ENCODE measurements at places on chromosomes 1 and 21.

GRCh38 chr21:32569261-32570230 is 15.8 kb downstream of the TCP10L start:
- peak; percentile 79 for DNase-seq

DNA sequence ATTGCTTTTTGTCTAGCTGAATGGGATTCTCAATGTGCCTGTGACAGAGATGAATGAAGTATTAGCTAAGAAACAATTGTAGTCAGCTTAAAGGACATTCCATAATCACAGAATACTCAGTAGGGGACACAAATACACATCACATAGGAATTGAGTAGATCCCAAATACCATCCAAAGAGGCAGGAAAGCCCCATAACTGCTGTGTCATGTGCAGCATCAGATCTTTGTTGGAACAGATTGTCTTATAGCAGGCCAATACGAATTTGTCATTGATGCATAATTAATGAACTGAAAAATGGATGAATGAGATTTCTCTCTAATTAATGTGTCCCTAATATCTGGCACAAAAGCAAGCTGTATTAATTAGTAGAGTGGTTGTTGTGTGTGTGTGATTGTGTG is 82.3 kb upstream of the S1PR1 start:
- DNase-seq, result no peak

GRCh38 chr1:2121101-2121691 is 71.0 kb downstream of the PRKCZ start:
- no peak for DNase-seq

DNA sequence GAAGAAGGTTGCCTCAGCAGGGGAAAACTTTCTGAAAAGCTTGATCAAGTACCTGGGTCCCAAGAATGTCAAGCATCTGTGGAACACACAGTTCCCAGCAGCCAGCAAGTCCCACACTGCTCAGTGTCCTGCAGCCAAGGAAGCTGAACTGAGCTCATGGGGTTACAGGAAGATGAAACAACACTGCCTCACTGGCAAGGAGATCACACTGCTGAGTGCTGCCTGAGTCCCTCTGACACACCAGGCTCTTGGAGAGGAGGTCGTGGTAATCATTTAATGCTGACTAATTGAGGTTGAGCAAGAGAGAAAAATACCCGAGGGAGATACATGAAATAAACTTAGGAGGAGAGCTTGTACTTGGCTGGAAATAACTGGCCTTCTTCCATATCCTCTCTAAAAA is 75.2 kb downstream of the MPZL1 start:
- DNase-seq, result no peak

- no peak for DNase-seq
Observed at GRCh38 chr1:245791410-245792312, 636.9 kb downstream of the KIF26B start.

DNA sequence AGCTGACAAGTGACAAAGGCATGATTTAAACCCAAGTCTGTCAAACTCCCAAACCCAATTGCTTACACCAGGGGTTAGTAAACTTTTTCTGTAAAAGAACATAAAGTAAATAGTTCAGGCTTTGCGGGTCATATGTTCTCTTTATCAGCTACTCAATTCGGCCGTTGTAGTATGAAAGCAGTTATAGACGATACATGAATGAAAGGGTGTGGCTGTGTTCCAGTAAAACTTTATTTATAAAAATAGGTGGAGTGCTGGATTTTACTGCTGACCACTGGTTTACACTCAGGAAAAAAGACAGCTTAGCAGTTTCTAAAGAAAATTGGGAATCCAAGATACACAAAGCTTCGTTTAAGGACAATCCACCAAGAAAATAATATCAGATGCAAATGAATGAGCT is 124.3 kb upstream of the BCL9 start:
- DNase-seq, result no peak

DNA sequence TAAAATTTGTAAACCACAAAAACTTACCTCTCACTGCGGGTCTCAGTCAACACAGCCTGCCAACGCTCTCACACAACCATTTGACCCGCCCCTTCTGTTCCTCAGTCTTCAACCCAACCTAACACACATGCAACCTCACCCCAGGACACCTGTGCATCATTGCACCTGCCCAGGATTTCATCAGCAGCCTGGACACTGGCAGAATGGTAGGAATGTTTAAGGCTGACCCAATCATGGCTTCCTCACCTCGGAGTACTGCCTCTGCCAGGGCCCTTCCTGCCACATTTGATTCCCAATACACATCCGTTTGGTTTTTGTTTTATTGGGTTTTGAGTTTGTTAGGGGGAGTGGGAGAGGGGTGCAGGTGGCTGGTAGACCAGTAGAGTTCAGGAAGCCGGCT is 40.7 kb downstream of the TOMM20 start:
- DNase-seq, result peak; percentile 9

DNA sequence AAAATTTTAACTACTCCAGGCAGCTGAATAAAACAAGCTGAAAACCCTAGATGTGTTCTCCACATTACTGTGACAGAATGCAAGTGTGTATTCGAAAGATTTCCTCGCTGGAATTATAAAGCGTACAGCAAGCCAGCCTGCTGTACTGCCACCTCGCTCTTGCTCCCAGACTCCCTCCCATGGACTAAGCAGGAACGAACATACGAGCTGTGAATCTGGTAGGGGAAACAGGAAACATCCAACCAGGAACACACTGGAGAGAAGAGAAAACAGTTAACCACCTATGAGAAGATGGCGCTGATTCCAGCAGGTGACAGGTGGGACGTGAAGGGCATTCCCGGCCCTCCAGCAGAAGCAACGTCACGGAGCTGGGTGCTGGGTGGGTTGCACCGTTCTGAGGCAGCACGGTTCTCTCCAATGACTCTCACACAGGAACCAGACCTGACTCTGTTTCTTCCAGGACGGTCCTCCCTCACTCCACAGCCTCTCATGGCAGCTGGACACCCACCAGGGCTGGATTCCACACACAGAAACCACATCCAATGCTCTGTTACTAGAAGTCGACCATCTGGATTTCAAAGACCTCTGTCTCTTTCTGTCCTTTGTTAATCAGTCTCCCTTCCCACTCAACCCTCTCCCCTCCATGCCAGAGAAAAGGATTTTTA is 219.2 kb downstream of the RERE start:
- no peak for DNase-seq

GRCh38 chr1:17258758-17259130 is 9.8 kb downstream of the PADI3 start:
- DNase-seq, result no peak

DNA sequence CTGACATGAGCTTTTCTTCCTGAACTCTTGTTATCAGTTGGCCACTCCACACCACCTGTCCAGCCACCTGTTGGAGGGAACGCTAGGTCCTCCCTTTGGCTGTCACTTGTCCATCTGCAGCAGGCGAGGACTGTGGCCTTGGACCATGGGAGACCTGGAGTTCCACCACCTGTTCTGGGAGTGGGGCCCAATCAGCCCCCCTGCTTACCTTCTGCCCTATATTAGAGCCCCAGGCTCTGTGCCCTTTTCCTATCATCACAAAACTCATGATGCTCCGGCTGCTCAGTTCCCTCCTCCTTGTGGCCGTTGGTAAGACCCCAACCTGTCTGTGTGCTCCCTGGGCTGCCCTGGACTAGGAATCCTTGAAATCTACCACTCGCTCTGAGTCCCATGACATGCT is at the start of gene CELA3A:
CELA3A (plus strand) TSS at position 249 of the 400 bp plus-strand sequence; CDS start at position 267, 18 bp downstream.
- DNase-seq, result no peak

DNA sequence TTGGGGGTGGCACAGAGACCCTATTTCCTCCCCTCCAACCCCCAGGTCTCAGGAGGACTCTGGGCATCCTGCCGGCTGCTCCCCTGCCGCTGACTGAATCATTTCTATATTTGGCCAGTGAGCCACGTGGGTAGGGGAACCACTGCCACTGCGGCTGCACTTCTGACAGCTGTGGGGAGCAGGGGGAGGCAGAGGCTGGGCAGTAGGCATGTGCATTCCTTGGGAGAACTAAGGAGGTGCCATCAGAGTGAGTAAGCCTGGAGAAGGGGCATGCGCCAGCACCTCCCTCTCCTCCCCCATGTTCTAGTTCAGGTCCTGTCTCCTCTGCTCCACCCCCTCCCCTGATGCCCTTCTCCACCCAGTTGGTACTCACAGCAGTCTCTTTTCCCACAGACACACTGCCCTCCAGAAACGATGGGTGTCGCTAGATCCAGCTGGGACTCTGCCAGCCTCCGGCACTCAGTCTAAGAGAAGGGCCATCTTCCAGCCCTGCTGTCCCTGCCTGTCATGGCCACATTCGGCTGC is 12.0 kb downstream of the PPFIA4 start:
- no peak for DNase-seq

GRCh38 chr1:196951711-196952394 is 8.3 kb downstream of the CFHR2 start:
- DNase-seq, result no peak

- no peak for DNase-seq
Observed at GRCh38 chr21:43889069-43889468, 24.0 kb downstream of the AGPAT3 start.

GRCh38 chr1:213680677-213681325 is 307.0 kb upstream of the PROX1 start:
- no peak for DNase-seq

DNA sequence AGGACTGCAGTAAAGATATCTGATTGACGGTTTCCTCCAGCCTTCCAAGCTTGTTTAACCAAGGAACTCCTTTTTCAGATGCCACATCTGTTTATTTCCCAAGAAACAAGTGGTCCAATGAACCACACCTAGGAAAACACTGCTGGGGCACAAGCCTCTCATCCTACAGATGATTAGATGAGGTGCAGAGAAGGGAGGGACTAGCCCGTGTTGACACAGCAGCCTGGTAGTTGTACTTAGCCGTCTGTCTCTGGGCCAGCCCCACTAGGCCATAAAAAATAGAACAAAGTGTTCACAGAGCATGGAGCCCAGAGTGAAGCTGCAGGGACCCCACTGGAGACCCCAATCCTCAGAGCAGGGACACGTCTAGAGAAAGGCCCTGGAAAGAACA is 32.1 kb downstream of the LRP8 start:
- no peak for DNase-seq

DNA sequence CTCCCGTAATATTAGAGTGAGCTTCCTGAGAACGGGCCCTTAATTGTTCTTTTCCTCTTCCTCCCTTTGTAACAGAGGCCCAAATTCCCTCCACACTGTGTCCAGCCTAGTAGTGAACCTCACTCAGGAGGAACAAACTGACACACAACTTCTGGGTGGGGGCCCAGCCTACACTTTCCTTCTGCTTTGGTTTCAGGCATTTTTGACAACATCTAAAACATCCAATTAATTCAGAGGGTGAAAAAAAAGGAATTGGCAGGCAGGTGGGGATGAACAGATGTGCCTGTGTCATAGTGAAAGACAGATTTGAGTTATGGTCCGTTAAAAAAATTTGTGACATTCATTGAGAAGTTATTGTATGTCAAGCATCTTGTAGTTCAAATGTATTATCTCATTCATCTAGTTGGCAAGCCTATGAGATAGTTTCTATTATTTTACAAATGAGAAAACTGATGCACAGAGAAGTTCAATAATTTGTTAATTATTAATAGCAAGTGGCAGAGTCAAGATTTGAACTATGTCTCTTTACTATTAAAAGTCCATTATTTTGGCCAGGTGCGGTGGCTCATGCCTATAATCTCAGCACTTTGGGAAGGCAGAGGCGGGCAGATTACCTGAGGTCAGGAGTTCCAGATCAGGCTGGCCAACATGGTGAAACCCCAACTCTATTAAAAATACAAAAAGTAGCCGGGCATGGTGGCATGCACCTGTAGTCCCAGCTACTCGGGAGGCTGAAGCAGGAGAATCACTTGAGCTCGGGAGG is 41.6 kb upstream of the LRIG2 start:
- DNase-seq, result no peak

DNA sequence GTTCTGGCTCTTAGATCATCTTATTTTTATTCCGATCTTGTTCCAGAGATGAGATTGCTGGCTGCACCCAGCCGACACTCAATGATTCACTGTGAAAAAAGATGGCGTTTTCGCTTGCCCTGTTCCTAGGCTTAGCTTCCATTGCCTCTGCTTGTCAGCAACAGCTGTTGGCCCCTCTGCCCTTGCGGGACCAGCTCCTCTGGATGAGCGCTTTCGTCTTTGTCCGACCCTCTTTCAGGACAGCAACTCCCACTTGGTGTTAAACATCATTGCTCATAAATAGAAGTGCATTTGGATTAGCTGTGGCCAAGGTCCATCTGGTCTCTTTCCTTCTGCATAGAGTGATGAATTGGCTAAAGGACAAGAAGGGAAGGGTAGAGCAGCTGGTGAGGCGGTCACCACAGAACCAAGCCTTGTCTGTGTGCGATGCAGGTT is 43.5 kb upstream of the SCCPDH start:
- DNase-seq, result peak; percentile 65

- no peak for DNase-seq
Observed at GRCh38 chr1:172733815-172734214, 74.9 kb downstream of the FASLG start.

DNA sequence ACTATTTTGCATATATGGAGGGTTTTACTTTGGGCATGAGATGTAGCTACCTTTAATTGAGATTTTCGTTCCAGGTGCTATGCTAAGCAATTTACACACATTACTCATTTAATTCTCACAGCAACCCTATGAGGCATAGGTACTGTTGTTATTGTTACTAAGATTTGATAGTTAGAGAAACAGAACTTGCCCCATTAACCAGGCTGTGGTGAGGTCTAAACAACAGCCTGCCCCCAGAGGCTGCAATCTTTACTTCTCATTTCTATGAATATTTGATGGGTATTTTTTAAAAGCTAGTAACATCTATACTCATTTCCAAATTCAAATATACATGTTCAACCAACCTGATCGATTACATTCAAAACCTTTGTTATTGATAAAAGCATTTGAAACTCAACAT is 155.6 kb downstream of the GALNT2 start:
- no peak for DNase-seq

GRCh38 chr1:43653339-43653738 is 3.4 kb downstream of the KDM4A start:
- no peak for DNase-seq

- DNase-seq, result no peak
Observed at GRCh38 chr1:52306227-52307006, 59.6 kb downstream of the CC2D1B start.

DNA sequence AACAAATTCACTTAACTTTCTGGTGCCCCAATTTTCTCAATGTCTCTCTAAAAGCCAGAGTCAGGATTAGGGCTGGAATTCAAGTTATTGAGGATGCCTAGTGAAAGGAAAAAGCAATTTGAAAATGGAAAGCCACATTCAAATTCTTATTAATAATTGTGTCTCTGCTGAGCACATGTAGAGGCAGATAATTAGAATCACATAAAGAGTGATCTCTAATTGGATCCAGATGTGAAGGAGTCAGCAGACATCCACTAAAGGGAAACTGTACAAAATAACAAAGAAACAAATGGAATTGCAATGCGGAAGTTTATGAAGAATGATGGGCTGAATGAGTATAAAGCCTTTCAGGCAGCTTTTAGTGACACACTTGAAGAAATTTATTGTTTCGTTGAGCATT is 482.6 kb downstream of the TTLL7 start:
- no peak for DNase-seq

- DNase-seq, result no peak
Observed at GRCh38 chr1:3899754-3900149, 320 bp downstream of the C1orf174 start.

DNA sequence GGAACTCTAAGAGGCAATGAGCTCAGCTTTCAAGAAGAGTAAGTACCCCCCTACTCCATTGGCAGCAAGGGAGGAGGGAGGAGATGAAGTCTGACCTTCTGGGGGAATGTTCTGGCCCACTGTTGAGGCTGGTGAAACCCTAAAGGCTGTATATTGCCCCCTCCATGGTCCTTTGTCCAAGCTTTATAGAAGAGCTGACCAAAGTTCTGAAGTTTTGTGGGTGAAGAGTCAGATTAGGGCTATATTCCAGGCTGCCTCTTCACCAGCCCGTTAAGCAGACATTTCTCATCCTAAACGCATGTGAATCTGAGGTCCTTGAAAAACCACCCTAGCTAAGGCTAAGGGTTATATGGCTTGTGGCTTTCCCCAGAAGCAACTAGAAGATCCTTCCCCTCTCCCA is 1.4 kb downstream of the C1orf94 start:
- DNase-seq, result no peak
